ENCODE measurements at places on chromosomes 2 and 18. TPM values are rescaled to one million over a fixed set of nuclear protein-coding genes. Genes with fewer than 3 reads are reported as not detected.
A peak's percentile ranks its signal among the peaks of the same experiment; 100 is the strongest.

Gene NYAP2
- not detected for total RNA-seq

Gene FSHR
- not detected for total RNA-seq

Gene GLB1L
- total RNA-seq, result 6.2 TPM

Gene AFG3L2
- total RNA-seq, result 31.9 TPM

- peaks cover 28% of the 10 kb centered on the region for H3K36me3 ChIP-seq
- H3K4me3 ChIP-seq, result peak overlapping the region; percentile 40
- no peaks in the 10 kb centered on the region for H3K27me3 ChIP-seq
- H3K4me1 ChIP-seq, result peaks cover 79% of the 10 kb centered on the region
- peak overlapping the region; percentile 91 for H3K27ac ChIP-seq
These were observed 63.3 kb upstream of the ALPP start for GRCh38 chr2:232315049-232315922.

- H3K4me1 ChIP-seq, result peaks cover 6% of the 10 kb centered on the region
- H3K27ac ChIP-seq, result no peak overlapping the region
- no peaks in the 10 kb centered on the region for H3K36me3 ChIP-seq
- no peak for DNase-seq
- H3K4me3 ChIP-seq, result no peak overlapping the region
These were observed 115.0 kb upstream of the GLS start for GRCh38 chr2:190765386-190766173.

DNA sequence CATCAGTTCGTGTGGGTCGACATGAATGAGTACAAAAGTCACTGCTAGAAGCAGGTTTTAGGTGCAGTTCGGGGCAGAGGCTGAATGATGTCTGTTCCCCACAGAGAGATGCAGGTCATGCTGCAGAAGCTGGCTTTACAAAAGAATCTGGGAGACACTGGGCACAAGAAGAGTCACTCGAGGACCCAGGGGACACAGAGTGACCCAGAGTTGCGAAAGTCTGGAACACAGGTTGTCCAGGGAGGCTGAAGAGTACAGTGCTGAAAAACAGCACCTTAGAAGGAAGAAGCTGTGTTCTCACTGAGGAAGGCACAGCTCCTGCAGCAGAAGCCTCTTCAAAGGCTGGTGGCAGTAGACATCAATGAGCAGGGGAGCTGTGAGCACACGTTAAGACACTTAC lies 14.8 kb downstream of the CACNB4 start:
- no peak overlapping the region for H3K4me3 ChIP-seq
- H3K4me1 ChIP-seq, result no peaks in the 10 kb centered on the region
- peaks cover 2% of the 10 kb centered on the region for H3K27me3 ChIP-seq

GRCh38 chr18:13500227-13500865 lies 226.0 kb downstream of the FAM210A start:
- no peak overlapping the region for H3K4me3 ChIP-seq
- no peaks in the 10 kb centered on the region for H3K27me3 ChIP-seq
- H3K4me1 ChIP-seq, result peaks cover 34% of the 10 kb centered on the region
- DNase-seq, result peak; percentile 19
- H3K36me3 ChIP-seq, result peaks cover 30% of the 10 kb centered on the region
- H3K27ac ChIP-seq, result no peak overlapping the region

GRCh38 chr18:24731981-24732380 lies 271.5 kb downstream of the HRH4 start:
- H3K4me1 ChIP-seq, result no peaks in the 10 kb centered on the region
- no peaks in the 10 kb centered on the region for H3K36me3 ChIP-seq
- H3K27me3 ChIP-seq, result peaks cover 2% of the 10 kb centered on the region
- no peak overlapping the region for H3K27ac ChIP-seq

GRCh38 chr2:158131919-158132566 lies 30.4 kb downstream of the UPP2 start:
- H3K4me3 ChIP-seq, result no peak overlapping the region
- H3K27ac ChIP-seq, result no peak overlapping the region
- no peaks in the 10 kb centered on the region for H3K36me3 ChIP-seq
- peaks cover 7% of the 10 kb centered on the region for H3K27me3 ChIP-seq
- DNase-seq, result no peak

DNA sequence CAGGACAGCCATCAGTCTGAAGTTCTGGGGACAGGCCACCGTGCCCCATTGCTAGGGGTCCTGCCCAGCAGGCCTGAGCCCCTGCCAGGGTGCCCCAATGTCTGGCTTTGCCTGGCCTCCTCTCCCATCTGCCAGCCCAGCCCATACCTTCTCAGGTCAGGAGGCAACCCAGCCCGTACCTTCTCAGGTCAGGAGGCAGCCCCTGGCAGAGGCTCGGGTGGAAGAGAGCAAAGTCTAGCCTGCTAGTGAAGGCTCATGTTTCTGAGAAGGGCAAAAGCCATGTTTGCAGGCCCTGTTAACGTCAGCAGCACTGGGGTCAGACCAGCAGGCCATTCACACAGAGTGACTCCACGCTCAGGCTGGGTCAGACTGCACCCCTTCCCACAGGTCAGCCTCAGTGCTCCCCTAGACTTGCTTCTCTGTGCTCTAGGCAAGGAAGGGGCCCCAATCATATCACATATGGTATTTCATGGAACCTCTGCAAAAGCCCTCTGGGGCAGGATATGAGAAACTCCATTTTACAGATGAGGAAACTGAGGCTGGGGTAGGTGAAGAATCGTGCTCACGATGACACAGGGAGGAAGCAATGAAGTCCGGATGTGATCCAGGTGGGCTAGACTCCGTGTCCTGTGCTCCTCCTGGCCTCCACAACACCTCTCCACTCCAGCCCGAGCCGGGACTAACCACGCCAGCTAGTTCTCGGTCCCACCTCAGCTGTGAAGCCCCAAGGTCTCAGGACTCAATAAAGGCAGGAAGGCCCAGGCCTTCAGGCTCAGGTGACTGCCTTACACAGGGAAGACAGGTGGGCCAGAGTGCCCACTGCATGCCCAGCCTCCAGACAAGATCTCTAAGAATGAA lies 9.5 kb downstream of the SDC1 start:
- peaks cover 14% of the 10 kb centered on the region for H3K27me3 ChIP-seq
- H3K4me3 ChIP-seq, result no peak overlapping the region
- H3K4me1 ChIP-seq, result no peaks in the 10 kb centered on the region
- no peak overlapping the region for H3K27ac ChIP-seq
- DNase-seq, result no peak

DNA sequence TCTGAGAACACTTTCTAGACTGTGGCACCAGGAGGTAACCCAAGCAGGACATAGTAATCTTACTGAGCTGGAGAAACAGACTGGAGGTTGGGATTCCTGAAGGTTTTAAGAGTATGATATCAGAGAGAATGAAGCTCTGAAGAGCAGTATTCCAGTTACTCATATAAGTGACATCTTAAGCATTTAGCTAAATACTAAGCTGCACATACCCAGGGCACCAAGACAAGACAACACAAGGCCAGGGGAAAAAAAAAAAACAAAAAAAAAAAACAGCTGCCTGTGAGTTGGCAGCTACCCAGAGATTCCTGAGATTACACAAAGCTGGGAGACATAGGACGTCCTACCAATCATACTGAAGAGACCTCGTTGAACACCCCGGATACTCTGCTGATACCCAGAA lies 175.8 kb downstream of the SRBD1 start:
- no peak for DNase-seq
- peaks cover 10% of the 10 kb centered on the region for H3K36me3 ChIP-seq

GRCh38 chr2:24820175-24820513 lies 26.9 kb downstream of the CENPO start:
- peaks cover 84% of the 10 kb centered on the region for H3K36me3 ChIP-seq
- peaks cover 8% of the 10 kb centered on the region for H3K4me1 ChIP-seq
- DNase-seq, result peak; percentile 12
- no peaks in the 10 kb centered on the region for H3K27me3 ChIP-seq
- no peak overlapping the region for H3K4me3 ChIP-seq
- H3K27ac ChIP-seq, result no peak overlapping the region

DNA sequence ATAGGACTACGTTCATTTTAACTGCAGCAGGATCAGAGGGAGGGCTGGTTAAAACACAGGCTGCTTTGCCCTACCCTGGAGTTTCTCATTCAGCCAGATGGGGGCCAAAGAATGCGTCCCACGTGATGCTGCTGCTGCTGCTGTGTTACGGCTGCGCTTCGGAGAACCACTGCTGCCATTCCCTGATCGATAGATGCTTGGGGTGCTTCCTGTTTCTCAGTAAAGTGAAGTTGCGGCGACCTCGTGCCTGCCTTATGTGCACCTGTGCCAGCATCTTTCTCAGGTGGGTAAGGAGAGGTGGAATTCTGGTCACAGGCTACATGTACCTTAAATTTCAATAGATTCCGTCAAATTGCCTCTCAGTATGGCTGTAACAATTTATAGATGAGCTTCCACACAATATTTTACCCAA lies 24.7 kb upstream of the TOGARAM2 start:
- peaks cover 3% of the 10 kb centered on the region for H3K27me3 ChIP-seq
- no peak overlapping the region for H3K4me3 ChIP-seq
- H3K36me3 ChIP-seq, result no peaks in the 10 kb centered on the region
- peak; percentile 40 for DNase-seq
- no peak overlapping the region for H3K27ac ChIP-seq

Data from activated CD4-positive, alpha-beta memory T cell treated with anti-CD3 and anti-CD28 coated beads, Interleukin-2, amount 10 ng/mL, durations not matched to agents 7 days and 5 days (primary cell).